HT-29 (cell line): ENCODE measurements at places on chromosomes 2 and 18. TPM values are rescaled to one million over a fixed set of nuclear protein-coding genes. Genes with fewer than 3 reads are reported as not detected.

CDH2 gene
- 0.16 TPM in 1 of 2 replicates, not detected in the other for total RNA-seq

CNRIP1 gene
- not detected in 2 replicates for total RNA-seq

DOK6 gene
- total RNA-seq: not detected in 2 replicates

VWC2L gene
- total RNA-seq: not detected in 2 replicates

KCNE4 gene
- total RNA-seq: not detected in 2 replicates

SNORC gene
- 2.6 and 4.9 TPM in 2 replicates for total RNA-seq

TMEM17 gene
- 0.56 and 1.7 TPM in 2 replicates for total RNA-seq

RFX8 gene
- total RNA-seq: not detected in 2 replicates

ARL5A gene
- total RNA-seq: 82.0 and 125 TPM in 2 replicates

ZNF892 gene
- total RNA-seq: not detected in 2 replicates

SP5 gene
- total RNA-seq: 12.8 and 15.1 TPM in 2 replicates

POTEF gene
- total RNA-seq: 0.60 and 0.61 TPM in 2 replicates

STK36 gene
- total RNA-seq: 17.9 and 22.4 TPM in 2 replicates

NPAS2 gene
- total RNA-seq: 9.8 and 10.5 TPM in 2 replicates

PLCD4 gene
- total RNA-seq: not detected in 2 replicates

CRYGC gene
- total RNA-seq: not detected in 2 replicates

NXPH2 gene
- total RNA-seq: not detected in 2 replicates

COLEC11 gene
- total RNA-seq: not detected in 2 replicates

SRBD1 gene
- total RNA-seq: 4.3 and 5.8 TPM in 2 replicates

WNT6 gene
- not detected in 2 replicates for total RNA-seq

COL4A4 gene
- total RNA-seq: not detected in 2 replicates

LYPD6 gene
- 0.68 and 1.2 TPM in 2 replicates for total RNA-seq

DLGAP1 gene
- total RNA-seq: 0.08 and 0.53 TPM in 2 replicates

TPO gene
- 0.41 and 1.4 TPM in 2 replicates for total RNA-seq

SGPP2 gene
- 16.9 and 23.6 TPM in 2 replicates for total RNA-seq

HADHA gene
- 56.2 and 58.9 TPM in 2 replicates for total RNA-seq

EVX2 gene
- 0.03 TPM in 1 of 2 replicates, not detected in the other for total RNA-seq

IL1F10 gene
- 0.42 TPM in 1 of 2 replicates, not detected in the other for total RNA-seq

C1QL2 gene
- total RNA-seq: not detected in 2 replicates

NRP2 gene
- 1.1 and 1.2 TPM in 2 replicates for total RNA-seq

CERKL gene
- total RNA-seq: 0.20 and 0.83 TPM in 2 replicates

CD207 gene
- not detected in 2 replicates for total RNA-seq

EPB41L3 gene
- not detected in 2 replicates for total RNA-seq

RAB27B gene
- 4.9 and 5.4 TPM in 2 replicates for total RNA-seq

CYP27C1 gene
- not detected in 2 replicates for total RNA-seq

ITPRIPL1 gene
- total RNA-seq: not detected in 2 replicates

FAP gene
- total RNA-seq: not detected in 2 replicates

SERPINB3 gene
- not detected in 2 replicates for total RNA-seq

COL6A3 gene
- 0.03 TPM in 1 of 2 replicates, not detected in the other for total RNA-seq

OTOS gene
- not detected in 2 replicates for total RNA-seq

RAD51AP2 gene
- not detected in 2 replicates for total RNA-seq

CMPK2 gene
- total RNA-seq: 5.5 and 16.5 TPM in 2 replicates

GPR39 gene
- total RNA-seq: 17.0 and 18.0 TPM in 2 replicates

ASXL3 gene
- not detected in 2 replicates for total RNA-seq

MYCN gene
- total RNA-seq: 0.16 TPM in 1 of 2 replicates, not detected in the other

SUMO1 gene
- 67.3 and 69.5 TPM in 2 replicates for total RNA-seq

LOXHD1 gene
- total RNA-seq: not detected in 2 replicates

MBD2 gene
- 11.6 and 14.4 TPM in 2 replicates for total RNA-seq
